ENCODE measurements at places on chromosomes 6 and 20. TPM values are rescaled to one million over a fixed set of nuclear protein-coding genes. Genes with fewer than 3 reads are reported as not detected.

The EBF4 gene
- 1.9 TPM for total RNA-seq

The PHACTR3 gene
- 0.11 TPM for total RNA-seq

The IL17F gene
- not detected for total RNA-seq

The MPC1 gene
- 76.2 TPM for total RNA-seq

The TSHZ2 gene
- total RNA-seq: 3.8 TPM

The GID8 gene
- 13.7 TPM for total RNA-seq

The ME1 gene
- 52.2 TPM for total RNA-seq

GRCh38 chr6:209432-210103 is 82.7 kb upstream of the DUSP22 start:
- H3K4me1 ChIP-seq: no peaks in the 10 kb centered on the region
- H3K27ac ChIP-seq: no peak overlapping the region
- no peak for DNase-seq
- H3K4me3 ChIP-seq: no peak overlapping the region
- no peaks in the 10 kb centered on the region for H3K36me3 ChIP-seq

- peaks cover 6% of the 10 kb centered on the region for H3K4me1 ChIP-seq
- peak; percentile 67 for DNase-seq
- H3K27me3 ChIP-seq: no peaks in the 10 kb centered on the region
- H3K27ac ChIP-seq: peak overlapping the region; percentile 43
- no peaks in the 10 kb centered on the region for H3K36me3 ChIP-seq
These were observed 1.0 kb downstream of the AFDN start for GRCh38 chr6:167827583-167828324.

DNA sequence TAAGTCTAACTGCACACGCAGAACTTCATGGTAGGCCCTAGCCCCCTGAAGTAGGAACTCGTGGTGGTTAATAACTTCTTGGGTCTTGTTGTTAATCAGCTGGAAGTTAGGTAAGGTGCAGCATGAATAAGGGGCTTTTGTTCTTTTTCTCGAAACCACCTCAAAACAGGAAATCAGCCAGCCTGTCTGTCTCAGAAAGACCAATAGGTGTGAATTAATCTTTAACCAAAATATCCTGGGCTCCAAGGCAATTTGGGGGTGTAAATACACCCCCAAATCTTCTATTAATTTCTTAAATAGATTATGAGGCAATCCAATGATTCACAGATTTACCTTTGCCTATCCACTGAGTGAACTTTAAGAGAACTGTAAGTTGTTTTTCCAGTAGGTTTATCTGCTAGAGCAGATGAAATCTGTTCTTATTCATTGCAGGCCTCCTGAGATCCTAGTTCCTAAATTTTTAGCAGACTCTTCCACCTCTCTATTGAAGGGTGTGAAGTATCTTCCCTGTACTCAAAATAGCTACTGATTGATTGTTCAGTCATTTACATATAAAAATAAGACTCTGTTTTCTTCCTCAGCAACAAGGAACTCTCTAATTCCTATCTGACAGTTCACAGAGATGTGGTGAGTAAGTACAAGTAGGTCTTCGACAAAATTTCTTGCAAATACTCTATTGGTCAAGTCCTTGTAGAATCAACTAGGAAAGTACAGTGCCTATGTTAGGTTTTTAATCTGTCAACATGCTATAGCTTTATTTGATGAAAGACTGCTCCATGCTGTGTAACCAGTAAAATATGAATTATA is 427.1 kb upstream of the NOX3 start:
- H3K27ac ChIP-seq: no peak overlapping the region
- H3K27me3 ChIP-seq: no peaks in the 10 kb centered on the region
- H3K36me3 ChIP-seq: no peaks in the 10 kb centered on the region

DNA sequence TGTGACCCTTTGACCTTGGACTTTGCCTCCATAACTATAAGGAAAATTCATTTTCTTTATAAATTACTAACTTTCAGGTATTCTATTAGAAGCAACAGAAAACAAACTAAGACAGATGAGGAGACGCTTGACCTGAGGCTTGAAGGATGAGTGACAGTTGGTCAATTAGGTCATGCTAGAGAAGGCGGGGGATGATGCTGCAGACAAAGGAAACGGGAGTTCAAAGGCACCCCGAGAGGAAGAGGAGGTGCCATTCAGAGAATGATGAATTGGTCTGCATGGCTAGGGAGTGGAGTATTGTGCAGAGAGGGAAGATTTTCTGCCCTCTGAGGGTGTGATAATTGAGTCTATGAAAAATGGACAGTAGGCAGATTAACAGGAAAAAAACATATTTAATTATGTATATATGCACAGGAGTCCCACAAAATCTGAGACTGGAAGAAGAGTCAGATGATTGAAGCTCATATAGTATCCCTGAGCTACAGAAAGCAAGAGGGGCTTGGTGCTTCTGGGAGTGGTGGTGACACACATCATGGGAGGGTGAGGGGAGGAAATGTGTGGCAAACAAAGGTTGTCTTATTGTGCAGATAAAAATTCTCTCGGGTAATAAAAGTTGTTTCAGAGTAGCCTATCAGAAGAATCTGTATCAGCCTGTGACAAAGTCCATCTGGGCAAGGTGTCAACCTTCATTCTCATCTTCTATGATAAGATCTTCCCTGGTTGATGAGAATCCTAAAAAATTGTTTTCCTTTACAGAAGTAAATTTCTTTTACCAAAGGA is 20.4 kb upstream of the FUCA2 start:
- no peak for DNase-seq
- no peak overlapping the region for H3K27ac ChIP-seq
- H3K4me1 ChIP-seq: no peaks in the 10 kb centered on the region
- H3K36me3 ChIP-seq: no peaks in the 10 kb centered on the region
- H3K4me3 ChIP-seq: no peak overlapping the region

GRCh38 chr6:134178161-134179044 is 126.0 kb upstream of the SLC2A12 start:
- peak; percentile 66 for DNase-seq
- peaks cover 15% of the 10 kb centered on the region for H3K4me1 ChIP-seq
- H3K27ac ChIP-seq: peak overlapping the region; percentile 98
- H3K36me3 ChIP-seq: no peaks in the 10 kb centered on the region
- H3K27me3 ChIP-seq: no peaks in the 10 kb centered on the region
- peak overlapping the region; percentile 58 for H3K4me3 ChIP-seq

DNA sequence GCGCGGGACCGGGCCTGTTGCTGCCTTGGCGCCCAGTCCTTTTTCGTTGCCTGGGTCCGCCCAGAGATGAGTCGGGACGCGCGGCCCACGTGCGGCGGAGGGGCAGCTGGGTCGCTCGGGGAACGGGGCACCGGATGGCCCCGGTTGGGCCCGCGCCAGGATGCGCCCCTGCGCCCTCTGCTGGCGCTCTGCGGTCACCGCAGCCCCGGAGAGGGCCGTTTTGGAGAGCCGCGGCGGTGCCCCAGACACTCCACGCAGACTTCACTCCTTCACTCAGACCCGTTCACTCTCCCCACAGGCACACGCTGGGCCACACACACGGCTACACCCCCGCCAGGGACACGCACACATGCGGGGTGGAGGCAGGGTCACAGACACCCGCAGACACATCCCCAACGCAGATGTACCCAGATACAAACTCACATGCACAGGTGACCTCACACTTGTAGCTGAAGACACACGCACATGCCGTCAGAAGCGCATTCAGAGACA is 38.8 kb downstream of the SRC start:
- no peaks in the 10 kb centered on the region for H3K4me1 ChIP-seq
- H3K4me3 ChIP-seq: peak overlapping the region; percentile 69
- H3K36me3 ChIP-seq: no peaks in the 10 kb centered on the region

GRCh38 chr6:158850807-158851115 is 31.6 kb upstream of the EZR start:
- H3K36me3 ChIP-seq: no peaks in the 10 kb centered on the region
- DNase-seq: no peak
- no peaks in the 10 kb centered on the region for H3K4me1 ChIP-seq
- no peak overlapping the region for H3K27ac ChIP-seq

- no peaks in the 10 kb centered on the region for H3K4me1 ChIP-seq
- no peak for DNase-seq
- H3K36me3 ChIP-seq: no peaks in the 10 kb centered on the region
- no peaks in the 10 kb centered on the region for H3K27me3 ChIP-seq
- H3K27ac ChIP-seq: no peak overlapping the region
These were observed 16.3 kb upstream of the SYNJ2 start for GRCh38 chr6:157965387-157965786.

DNA sequence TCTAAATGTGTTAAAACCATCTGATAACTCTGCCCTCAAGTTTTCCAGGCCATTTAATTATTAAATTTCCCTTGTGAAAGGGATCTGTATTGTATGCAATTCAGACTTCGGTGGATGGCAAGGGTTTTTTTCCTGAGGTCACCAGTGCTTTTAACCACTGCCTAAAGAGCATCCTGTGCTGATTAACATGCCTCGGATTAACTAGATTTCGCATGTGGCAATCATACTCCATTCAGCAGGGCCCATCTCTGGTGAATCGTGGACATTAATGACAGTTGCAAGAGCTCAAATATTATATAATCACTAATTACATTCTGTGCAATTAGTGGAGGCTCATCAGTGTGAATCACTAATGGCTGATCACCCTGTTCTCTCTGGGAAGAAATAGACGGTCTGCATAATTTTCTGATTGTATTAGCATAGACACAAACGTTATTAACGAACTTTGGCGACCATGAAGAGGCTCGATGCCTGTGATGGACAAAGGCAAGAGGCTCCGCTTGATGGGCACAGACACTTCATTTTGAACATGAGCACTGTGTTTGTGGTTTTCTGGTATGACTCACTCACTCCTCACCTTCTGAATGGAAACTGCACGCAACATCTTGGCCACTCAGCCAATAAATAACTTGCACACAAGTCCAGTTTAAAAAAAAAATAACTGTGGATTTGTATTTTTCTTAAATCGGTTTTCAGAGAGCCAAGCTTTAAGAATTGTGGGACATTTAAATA is 31.4 kb downstream of the LINC00237 start:
- H3K36me3 ChIP-seq: no peaks in the 10 kb centered on the region
- no peaks in the 10 kb centered on the region for H3K4me1 ChIP-seq
- H3K27me3 ChIP-seq: peaks cover 5% of the 10 kb centered on the region
- no peak for DNase-seq
- no peak overlapping the region for H3K4me3 ChIP-seq
- no peak overlapping the region for H3K27ac ChIP-seq

DNA sequence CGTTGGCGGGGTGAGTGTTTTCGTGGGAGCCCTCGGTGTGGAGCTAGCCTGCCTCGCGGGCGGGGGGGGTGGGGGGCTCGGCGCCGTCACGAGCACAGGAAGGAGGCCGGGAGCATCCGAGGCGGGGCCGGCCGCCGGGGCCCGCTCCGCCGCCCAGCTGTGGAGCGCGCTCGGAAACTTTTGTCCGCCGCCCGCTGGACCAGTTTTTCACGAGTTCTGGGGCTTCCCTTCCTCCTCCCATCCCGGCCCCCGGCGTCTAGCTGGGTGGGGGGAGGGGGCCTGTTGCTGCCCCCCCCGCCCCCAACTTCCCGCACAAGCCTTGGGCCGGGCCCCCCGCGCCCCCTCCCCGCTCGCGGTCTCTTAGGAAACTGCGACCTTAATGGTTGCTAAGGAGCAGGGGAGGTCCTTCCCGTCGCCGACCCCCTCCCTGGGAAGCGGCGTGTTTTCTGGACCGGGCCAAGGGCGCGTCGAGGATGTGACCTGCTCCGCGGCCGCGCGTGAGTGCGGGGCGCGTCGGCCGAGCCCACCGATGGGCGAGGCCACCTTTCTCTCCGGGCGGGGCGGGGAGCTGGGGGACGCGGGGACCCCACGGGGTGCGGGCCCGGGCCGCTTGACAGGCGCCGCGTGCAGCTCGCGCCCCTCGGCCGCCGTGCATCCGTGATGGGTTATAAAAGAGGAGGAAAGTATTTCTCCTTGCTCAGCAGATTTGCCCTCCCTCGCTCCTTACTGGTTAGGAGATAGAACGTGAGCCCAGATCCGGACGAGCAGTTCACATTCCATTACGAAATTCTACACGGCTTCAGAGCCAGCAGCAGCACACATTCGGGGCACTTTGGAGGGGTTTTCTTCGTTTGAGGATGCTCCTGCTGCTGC is 1.4 kb downstream of the RREB1 start:
- H3K4me1 ChIP-seq: peaks cover 28% of the 10 kb centered on the region
- no peaks in the 10 kb centered on the region for H3K36me3 ChIP-seq
- DNase-seq: peak; percentile 51
- H3K27me3 ChIP-seq: no peaks in the 10 kb centered on the region

DNA sequence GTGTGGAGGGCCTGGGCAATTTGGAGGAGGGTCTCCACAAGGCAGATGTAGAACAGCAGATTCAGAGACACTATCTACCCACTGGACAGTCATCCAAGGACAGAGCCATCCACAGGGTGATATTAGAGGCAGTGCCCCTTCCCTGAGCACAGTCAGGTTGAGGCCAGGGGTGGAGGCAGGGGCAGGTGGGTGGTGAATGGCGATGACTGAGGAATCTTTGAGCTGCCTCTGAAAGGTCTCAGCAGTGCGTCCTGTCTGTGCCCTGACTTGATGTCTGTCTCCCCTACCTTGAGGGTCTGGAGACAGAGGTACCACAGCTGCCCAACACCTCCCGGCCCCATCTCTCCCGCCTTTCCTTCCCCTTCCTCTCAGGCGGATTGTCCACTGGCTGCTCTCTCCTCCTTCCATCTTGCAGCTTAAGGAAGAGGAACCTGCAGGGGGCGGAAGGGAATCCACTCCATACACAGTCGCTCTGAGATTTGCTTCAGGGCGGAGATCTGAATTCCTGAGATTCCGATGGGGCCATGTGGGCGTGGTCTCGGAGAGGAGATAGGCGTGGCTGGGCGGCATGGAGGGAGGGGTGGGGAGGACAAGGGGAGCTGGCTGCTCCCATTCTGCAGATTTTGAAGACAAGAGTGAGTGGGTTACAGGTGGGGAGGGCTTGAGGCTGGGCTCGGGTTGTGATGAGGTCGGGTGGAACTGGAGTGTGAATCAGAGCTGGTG is 1.7 kb downstream of the MUCL3 start:
- H3K27me3 ChIP-seq: peaks cover 6% of the 10 kb centered on the region
- H3K27ac ChIP-seq: no peak overlapping the region
- H3K4me3 ChIP-seq: no peak overlapping the region
- DNase-seq: peak; percentile 70
- H3K36me3 ChIP-seq: no peaks in the 10 kb centered on the region
- no peaks in the 10 kb centered on the region for H3K4me1 ChIP-seq

DNA sequence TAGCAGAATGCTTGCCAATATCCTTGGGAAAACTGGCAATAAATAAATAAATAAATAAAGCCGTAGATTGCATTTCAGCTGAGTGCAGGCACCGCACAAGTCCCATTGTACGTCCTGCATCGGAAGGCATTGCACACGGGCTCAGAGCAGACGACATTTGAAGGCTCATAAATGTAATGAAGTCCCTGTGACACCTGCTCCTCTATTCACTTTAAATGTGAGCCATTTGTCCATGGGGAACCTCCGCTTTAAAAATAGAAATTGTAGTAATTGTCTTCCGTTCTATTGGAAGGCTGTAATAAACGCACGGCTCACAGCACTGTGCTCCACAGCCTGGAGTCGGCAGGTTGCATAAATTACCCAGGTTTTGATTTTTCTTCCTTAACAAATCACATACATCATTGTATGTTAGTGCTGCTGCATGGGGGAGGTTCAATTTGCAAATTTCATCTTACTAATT is 32.6 kb downstream of the MYT1 start:
- no peaks in the 10 kb centered on the region for H3K36me3 ChIP-seq
- no peaks in the 10 kb centered on the region for H3K27me3 ChIP-seq
- no peak for DNase-seq
- no peaks in the 10 kb centered on the region for H3K4me1 ChIP-seq
- H3K4me3 ChIP-seq: no peak overlapping the region
- H3K27ac ChIP-seq: no peak overlapping the region
